CD4-positive, alpha-beta T cell treated with Interleukin-17A for 4 hours (primary cell): ENCODE measurements at places on chromosomes 13 and 19.
A peak's percentile ranks its signal among the peaks of the same experiment; 100 is the strongest.

DNA sequence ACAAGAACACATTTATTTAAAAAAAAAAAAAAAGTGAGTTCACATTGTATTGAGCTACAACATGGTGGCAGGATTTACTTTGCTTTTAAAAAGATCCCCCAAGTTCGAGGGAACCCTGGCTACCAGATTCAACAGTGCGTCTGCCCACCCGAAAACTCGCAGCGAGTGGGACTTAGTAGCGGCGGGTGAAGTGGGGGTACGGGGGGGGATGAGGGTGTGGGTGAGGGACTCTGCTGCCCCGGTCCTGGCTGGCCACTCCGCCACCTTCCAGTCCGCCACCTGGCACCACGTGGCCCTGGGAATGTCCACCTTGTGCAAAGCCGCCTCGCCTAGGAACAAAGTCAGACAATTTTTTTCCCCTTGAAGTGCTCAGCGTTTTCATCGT is 19.3 kb upstream of the TINCR start:
- no peak for DNase-seq

GRCh38 chr13:39571502-39572092 is 31.4 kb downstream of the LHFPL6 start:
- no peak for DNase-seq

DNA sequence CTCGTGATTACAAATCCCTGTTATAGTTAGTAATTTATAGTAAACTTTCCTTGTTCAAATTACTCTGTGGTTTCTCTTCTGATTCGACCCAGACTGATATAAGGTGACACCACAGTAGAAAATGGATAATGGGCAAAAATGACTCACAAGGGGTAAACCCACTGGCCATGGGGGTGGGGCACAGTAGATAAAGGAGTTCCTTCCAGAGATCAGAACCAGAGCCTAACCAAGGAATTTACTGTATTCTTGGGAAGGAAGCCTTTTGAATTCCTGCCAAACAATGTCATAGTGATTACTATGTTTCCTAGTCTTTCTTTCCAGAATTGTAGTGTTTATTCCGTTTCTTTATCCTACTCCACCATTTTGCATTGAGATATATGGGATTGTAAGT is 21.9 kb downstream of the MIR17HG start:
- no peak for DNase-seq

GRCh38 chr13:106061781-106062180 is 473.7 kb downstream of the EFNB2 start:
- DNase-seq, result no peak

GRCh38 chr13:38202740-38203139 is 146.9 kb upstream of the UFM1 start:
- DNase-seq, result no peak

GRCh38 chr13:62631124-62631523 is 1215.5 kb upstream of the PCDH20 start:
- no peak for DNase-seq

DNA sequence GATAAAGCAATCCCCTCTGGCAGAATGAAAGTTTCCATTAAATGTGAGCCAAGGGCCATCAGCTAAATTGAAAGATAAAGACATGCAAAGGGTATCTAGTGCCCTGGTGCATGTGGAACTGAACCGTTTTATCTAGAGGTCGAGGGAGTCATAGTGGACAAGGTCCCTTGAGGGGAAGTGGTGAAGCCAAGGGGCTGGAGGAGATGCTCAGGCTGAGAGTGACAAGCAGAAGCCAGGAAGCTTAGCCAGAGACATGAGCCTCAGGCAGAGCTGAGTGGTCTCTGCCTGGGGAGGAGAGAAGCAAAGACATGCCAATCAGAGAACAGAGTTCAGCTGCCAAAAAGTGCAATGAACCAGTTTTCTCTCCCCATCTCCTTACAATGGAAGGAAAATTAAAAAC is 68.1 kb upstream of the SLC10A2 start:
- DNase-seq, result no peak

DNA sequence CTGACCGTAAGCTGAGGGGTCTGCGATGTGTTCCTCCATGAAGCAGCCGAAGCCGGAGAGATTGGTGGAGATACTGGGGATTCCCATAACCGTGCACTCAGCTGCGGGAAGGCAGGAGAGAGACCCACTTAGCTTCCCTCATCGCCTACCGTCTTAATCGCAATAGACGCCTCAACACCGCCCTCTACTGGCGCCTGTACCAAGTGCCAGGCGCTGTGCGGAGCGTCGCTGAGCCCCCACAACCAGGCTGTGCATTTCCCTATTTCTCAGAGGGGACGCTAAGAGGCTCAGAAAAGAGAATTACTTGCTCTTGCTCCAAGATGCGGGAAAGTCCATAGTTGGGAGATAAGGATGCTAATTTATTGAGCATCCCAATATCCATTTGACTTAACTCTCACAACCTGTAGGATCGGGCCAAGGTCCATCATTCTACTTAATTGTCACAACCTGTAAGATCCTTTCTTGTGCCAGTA is 5.8 kb downstream of the FTL start:
- peak; percentile 91 for DNase-seq

- DNase-seq, result no peak
These were observed at the start of gene REEP6 for GRCh38 chr19:1491114-1491848. TSS of gene REEP6 (plus strand) at chr19:1491181. CDS start at chr19:1491270, 89 bp downstream.

GRCh38 chr19:12126707-12127106 is 13.4 kb downstream of the ZNF20 start:
- peak; percentile 25 for DNase-seq

- DNase-seq, result no peak
These were observed 364.3 kb downstream of the KCNRG start for GRCh38 chr13:50379584-50379983.

DNA sequence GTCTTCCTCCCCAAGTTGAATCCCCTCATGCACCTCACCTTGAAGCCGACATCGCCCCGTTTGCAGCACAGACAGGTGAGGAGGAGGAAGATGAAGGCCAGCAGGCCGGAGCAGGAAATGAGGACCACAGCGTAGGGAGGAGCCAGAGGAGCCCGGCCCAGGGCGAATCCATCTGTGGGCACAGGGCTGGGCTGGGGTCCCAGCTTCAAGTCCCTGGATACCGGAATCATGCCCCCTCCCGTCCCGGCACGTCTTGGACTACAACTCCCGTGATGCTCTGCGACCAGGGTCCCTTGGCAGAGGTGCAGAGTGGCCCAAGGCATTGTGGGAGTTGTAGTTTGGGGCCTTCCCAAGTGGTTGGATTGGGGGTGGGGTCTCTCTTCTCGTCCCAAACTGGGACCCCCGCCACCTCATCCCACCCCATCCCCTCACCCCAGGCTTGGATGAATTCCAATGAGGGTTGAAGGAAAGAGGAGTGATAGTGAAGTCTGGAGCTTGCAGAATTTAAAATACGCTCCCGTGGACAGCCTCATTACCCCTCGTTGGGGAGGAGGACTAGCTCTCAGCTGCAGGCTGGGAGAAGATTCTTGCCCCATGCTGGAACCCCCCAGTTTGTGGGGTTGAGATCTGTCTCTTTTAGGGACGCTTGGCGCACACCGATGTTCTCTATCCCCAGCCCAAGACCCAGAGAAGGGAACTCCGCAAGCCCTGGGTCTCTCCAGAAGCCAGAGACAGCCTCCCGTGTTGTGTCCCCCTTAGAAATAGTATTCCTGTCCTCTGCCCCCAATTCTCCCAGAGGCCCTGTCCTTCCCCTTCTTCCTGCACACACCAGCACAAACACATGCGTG is 990 bp downstream of the LMTK3 start:
- DNase-seq, result peak; percentile 82

DNA sequence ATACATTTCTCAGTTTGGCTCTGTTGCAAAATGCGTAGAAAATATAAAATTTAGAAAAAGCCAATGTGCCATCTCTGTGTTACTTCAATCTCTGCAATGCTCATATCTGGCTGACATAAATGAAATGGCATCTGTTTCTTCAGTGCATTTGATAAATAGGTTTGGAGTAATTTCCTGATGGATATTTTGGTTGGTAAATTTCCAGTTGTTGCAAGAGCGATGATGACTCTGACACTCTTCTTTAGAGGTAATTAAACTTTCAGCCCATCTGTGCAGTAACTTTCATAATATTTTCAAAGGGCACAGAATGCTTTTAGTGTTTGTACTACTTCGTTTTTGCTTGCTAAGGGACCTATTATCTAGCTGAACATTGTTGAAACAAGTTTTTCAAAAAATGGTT is 1286.4 kb downstream of the PCDH9 start:
- no peak for DNase-seq

- DNase-seq, result peak; percentile 40
These were observed 32.4 kb downstream of the GJA3 start for GRCh38 chr13:20128459-20128931.

GRCh38 chr13:104577071-104577815 is 1511.0 kb upstream of the SLC10A2 start:
- no peak for DNase-seq

GRCh38 chr19:17116996-17117702 is 41.6 kb downstream of the MYO9B start:
- no peak for DNase-seq

DNA sequence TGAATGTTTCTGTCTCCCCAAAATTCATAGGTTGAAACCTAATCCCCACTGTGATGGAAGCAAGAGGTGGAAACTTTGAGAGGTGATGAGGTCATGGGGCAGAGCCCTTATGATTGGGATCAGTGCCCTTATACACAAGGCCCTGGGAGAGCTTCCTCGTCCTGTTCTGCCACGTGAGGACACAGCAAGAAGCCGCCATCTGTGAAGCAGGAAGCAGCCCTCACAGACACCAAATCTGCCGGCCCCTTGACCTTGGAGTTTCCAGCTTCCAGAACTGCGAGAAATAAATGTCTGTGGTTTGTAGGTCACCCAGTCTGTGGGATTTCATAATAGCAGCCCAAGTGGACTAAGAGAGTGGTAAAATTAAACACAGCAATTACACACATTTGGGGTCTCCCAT is 737.4 kb downstream of the UQCRFS1 start:
- DNase-seq, result no peak

DNA sequence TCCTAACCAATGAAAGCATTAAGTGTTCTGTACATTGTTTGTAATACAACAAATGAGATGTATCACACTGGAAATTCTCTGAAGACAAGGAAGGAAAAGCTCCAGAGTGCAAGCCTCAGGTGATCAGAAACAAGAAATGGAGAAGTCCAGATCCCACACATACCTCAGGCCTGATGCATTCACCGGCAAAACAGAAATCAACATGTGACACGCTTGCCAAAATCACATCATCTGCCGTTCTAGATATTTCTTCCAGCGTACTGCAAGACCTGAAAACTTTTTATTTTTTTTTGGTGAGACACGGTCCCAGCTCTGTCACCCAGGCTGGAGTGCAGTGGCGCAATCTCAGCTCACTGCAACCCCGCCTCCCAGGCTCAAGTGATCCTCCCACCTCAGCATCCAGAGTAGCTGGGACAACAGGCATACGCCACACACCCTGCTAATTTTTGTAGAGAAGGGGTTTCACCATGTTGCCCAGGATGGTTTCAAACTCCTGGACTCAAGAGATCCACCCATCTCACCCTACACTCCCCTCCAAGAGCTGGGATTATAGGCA is 48.6 kb downstream of the FOXO1 start:
- no peak for DNase-seq

DNA sequence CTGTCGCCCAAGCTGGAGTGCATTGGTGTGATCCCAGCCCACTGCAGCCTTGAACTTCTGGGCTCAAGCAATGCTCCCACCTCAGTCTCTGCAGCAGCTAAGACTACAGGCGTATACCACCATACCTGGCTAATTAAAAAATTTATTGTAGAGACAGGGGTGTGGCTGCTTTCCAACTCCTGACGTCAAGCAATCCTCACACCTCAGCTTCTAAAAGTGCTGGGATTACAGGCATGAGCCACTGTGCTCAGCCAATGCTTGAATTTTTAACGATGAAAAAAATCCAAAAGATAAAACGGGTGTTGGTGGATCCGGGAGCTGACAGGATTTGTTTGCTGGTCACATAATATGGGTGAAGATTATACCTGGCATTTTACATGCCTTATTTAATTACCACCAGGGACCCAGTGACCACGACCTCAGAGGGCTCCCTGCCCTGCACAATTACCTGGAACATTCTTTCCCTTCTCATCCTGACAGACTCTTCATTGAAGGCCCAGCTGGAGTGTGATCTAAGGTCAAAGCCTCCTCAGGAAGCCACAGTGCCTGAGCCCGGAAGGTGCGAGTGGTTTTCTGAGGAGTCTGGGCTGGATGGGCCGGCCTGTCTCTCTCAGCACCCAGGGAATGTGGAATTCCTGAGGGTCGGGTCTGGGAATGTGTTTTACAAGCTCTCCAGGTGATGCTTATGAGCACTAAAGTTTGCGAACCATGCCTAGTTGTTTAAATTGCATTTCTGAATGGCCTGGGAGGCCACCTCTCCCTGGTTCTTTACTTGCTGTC is 193.3 kb downstream of the USP12 start:
- no peak for DNase-seq

GRCh38 chr13:30895773-30896172 is 10.3 kb upstream of the MEDAG start:
- no peak for DNase-seq

DNA sequence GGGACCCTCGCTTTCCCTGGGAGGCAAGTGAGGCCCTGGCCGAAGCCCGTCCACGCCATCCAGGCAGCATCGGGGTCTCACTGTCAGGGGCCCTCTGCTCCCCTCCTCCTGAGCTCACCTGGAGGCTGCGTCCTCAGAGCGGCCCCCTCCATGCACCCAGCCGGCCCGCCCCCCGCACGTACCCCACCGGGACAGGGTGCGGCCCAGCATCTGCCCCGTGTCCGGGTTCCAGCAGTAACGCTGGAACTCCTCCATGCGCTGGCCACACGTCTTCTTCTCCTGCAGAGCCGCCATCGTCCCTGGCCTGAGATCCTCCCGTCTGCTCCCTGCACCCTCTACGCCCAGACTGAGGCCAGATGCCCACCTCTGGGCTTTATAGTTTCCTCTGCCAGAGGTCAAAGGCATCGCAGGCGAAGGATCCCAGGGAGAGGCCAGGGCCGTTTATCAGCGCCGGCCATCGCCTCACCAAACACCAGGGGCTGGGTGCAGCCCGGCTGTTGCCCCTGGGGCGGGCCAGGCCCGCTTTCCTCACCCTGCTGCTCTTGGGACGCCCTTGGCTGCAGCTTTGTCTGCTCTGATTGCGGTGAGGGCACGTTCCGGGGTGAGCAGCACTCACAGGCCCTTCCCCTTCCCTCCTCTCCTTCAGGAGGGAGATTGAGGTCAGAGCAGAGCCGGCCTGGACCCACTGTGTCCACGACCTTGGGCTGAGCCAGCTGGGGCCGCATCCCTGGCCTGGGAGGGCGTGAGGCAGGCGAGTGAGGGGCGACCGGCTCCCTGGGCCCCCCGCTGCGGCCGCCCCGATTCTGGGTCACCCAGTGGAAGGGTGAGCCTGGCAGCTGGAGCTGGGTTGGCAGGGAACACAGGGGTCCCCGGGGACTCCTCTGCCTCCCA is at the start of gene ATP4B:
TSS of gene ATP4B (minus strand) at position 348 of the 891 bp plus-strand sequence. CDS start at position 294, 54 bp downstream.
- DNase-seq, result no peak
